RKO (cell line): ENCODE measurements at places on chromosomes 12 and 14.

DNA sequence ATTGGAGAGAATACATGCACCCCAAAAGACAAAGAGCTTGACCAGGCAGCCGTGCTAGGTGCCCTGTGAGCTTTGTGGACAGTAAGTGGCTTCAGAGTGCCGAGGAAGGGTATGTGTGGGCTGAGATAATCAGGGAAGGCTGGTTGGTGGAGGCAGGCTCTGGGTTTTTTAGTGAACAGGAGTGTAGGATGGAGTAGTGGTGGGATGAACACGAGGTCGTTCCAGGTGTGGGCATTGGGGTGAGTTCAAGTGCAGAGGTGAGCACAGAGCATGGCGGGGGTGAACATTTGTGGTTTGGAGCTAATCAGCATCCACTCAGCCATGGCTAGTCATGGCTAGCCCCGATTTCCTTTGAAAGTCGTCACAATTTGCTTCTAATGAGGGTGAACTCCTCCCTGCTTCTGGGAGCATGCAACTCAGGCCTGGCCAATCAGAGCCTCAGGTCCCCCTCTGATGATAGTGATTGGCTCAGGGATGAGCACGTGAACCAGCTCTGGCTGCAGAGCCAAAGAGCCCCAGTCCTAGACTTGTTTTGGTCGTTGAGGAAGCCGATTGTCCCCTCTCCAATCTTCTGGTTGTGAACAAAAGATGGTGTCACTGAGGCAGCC is 40.7 kb upstream of the TCL1B start:
- no peak for DNase-seq

DNA sequence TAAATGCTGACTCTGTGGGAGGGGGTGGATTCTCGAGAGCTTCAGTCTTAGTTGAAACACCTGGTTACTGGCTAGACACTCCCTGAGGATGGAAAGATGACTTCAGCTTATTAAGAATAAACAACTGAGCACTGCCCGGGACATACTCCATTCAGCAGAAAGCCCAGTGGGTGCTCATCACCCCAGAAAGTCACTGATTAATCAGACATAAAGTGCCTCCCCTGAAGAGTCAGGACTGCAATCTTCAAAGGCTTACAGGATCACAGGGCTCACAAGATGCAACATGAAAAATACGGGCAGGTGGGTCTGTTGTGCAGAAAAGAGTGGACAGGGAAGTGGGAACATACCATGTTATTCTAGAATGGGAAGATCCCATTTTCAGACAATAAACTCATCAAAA is 207.0 kb downstream of the CALM1 start:
- DNase-seq: no peak

GRCh38 chr14:26917086-26917485 is 319.3 kb upstream of the NOVA1 start:
- peak; percentile 62 for DNase-seq

DNA sequence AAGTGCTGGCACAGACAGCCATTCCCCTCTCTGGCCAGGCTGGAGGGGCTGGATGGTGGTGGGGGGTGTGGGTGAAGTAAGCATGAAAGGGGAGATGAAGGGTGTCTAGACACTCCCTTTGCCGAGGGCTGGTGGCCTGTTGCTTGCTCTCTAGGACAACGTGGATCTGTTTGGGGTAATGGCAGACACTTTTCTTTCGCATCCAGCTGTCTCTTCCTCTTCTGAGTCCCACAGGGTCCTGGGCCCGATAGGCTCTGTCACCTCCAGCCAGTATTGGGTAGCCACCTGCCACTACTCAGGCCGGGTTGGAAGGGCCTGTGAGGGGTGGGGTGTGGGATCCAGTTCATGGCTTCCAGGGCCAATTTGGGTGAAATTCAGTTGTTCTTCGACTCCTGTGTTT is 218.1 kb downstream of the CACNA1C start:
- DNase-seq: no peak

DNA sequence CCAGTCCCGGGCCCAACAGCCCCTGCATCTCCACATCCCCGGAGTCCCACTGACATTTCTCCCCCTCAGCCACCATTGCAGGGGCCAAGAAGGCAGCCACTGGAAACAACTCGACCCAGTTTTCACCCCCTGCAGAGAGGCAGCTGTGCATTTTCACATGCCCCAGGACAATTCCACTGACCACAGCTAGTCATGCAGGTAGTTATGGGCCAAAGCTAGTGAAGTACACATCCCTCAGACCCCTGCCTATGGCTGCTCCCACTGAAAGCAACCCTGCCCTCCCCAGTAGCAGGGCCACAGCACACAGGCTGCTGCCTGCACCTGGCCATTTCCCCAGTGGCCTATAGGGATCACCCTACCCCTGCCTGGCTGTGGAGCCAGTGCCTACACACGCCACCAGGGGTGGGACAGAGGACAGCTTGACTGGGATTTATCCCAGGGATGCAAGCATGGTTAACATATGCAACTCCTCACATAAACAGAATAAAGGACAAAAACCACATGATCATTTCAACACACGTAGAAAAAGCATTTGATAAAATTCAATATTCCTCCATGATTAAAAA is 154.0 kb downstream of the NDUFA12 start:
- no peak for DNase-seq

DNA sequence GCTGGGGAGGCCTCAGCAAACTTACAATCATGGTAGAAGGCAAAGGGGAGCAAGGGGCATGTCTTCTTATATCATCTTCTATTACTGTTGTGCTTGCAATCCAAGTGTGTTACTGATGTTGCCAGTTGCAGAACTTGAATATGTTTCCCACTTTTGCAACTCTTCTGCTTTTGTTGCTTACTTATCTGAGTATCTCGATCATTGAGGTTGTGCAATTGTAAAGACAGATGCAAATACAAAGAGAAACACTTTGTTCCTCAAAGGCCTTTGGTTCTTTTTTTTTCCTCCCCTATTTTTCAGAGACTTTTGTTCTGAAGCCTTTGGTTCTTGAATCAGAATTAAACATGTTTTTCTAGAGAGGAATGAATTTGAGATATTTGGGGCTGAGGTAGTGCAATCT is 3.7 kb upstream of the COX8C start:
- no peak for DNase-seq

GRCh38 chr14:99707420-99707819 is 23.3 kb downstream of the CYP46A1 start:
- DNase-seq: no peak

DNA sequence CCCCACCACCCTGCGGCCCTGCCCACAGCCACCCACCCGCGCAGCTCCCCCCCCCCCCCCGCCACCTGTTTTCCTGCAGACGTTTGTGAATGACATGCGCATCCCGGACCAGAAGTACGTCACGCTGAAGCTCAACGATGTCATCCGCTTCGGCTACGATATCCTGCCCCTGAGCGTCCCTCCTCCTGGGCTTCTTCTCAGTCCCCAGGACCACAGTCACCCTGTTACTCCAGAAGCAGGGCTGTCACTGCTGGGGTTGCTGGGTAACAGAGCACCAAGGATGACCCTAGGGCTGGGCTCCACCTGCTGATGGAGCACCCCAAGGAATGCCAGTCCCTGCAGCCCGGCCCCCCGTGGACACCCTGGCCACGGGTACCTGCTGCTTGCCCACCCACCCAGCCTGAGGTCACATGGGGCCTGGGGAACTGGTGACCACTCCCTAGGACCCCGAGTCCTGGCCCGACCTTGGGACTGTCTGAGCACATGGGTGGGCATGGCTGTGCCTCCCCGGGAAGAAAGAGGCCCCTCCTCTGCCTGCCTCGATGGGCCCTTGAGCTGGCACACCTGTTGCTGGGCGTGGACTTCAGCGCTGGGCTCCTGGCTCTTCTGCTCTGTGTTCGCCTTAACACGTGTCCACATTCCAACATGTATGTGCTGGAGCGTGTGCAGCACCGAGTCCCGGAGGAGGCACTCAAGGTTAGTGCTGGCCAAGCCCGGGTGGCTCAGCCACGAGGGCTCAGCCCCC is 12.9 kb downstream of the CEP170B start:
- no peak for DNase-seq

DNA sequence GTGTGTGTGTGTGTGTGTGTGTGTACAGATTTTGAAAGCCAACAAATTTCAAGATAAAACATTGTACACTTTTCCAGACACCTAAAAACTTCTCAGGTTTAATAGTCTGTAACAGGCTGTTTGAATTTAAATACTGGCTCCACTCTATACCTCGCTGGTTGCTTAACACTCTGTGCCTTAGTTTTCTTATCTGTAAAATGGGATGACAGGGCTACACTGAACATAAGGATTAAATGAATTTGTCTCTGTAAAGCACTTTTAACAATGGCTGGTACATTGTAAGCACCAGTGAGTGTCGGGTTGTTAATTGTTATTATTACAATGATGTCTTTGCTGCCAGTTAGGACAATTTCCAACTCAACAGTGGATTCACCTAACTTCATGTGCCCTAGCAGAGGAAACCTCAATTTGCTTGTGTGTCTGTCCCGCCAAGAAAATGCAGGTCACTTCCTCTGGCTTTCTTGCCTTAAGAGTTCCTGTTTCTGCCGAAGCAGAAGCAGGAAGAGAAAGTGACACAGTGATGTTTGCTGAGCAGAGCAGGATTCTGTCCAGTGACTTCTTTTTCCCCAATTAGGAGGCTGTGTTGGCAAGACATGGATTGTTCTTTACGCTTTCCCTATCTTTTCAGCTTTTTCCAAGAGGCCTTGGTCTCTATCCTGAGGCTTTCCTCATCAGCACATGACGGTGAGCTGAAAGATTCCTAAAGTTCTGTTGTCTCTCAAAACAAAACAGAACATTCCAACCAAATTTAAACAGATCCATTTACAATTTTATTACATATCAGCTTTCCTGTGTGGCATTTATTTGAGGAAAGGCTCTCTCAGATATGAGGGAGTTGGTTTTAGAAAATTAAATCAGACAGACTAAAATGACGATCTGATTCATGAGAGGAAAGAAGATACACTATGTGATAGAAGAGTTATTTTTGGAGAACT is 154.1 kb upstream of the ATP2B1 start:
- no peak for DNase-seq

GRCh38 chr12:10959804-10960203 is 20.7 kb upstream of the TAS2R14 start:
- DNase-seq: peak; percentile 19

DNA sequence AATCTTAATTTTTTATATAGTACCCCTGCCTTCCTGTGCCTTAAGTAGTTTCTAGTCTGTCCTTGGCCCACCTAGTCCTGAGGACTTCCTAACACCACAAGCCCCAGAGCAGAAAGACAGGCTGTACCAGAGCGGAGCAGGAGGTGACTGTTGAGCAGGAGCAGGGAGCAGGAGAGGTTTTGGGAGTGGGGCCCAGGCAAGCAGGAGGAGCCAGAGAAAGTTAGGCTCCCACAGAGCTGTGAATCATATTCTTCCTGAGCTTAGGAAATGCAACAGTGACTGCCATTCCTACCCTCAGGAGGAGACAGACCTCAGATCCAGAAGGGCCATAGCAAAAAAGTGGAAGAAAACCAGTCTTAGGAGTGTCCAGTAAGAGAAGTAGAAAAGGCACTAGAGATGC is 28.3 kb upstream of the COL2A1 start:
- DNase-seq: no peak

DNA sequence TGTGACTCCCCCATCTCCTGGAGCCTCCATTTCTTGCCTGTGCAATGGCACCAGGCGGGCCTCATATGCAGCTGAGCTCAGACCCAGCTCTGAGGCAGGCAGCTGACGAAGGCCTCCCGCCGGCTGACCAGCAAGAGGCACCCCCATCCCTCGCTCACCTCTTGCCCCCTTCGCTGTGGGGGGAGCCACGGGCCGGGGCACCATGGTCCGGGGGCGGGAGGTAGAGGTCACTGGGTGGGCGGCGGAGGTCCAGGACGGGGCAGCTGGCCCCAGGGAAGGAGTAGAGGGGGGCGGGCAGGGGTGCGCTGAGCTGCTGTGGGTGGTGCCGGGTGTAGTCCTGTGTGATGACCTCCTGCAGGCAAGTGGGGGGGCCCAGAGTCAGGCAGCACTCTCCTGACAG is 39.4 kb downstream of the RFLNA start:
- DNase-seq: no peak

DNA sequence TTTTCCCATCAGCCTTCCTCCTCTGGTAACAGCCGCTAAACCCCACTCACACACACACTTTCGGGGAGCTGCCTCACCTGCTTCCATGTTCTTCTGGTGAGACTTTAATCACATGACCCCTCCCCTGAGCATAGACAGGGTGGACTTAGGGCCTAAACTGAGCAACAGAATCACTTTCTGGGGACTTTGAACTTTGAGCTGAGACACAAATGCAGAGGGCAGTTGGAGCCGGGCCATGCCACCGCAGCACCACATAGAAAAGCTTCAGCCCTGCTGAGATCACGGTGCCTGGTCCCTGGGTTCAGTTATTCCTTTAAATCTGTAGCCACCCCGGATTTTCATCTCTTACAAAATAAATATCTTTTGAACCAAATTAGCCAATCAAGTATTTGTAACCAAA is 18.4 kb upstream of the MAP3K9 start:
- DNase-seq: no peak

DNA sequence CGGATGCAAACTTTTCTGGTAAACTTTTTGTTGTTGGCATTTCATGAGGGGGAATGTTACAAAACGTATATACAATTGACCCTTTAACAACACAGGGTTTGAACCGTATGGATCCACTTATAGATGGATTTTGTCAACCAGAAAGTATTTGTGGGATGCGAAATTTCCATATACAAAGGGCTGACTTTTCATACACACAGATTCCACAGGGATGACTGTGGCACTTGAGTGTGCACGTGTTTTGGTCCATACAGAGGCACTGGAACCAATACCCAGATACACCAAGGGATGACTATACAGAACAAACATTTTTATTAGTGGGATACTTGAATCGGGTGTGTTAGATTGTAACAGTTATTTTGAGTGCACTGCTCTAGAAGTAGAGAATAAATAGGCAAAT is 29.8 kb upstream of the CCT2 start:
- DNase-seq: peak; percentile 69

- no peak for DNase-seq
Measured at GRCh38 chr14:30849354-30849753, 25.0 kb upstream of the COCH start.

DNA sequence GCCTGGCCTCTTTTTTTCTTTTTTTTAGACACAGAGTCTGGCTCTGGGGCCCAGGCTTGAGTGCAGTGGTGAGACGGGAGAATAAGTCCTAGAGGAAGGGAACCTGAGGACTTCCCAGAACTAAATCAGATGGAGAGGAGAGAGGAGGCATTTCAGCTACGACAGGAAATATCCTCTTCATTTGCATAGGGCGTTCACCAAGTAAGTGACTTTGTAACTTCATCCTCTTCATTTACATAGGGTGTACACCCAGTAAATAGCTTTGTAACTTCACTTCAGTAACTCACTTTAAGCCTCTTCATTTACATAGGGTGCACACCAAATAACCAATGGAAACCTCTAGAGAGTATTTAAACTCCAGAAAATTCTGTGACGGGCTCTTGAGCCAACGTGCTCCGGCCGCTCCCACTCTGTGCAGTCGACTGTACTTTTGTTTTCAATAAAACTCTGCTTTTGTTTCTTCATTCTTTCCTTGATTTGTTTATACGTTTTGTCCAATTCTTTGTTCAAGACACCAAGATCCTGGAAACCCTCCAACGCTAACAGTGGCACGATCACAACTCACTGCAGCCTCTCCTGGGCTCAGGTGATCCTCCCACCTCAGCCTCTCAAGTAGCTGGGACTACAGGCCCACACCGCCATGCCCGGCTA is 21.4 kb upstream of the ANKRD9 start:
- peak; percentile 29 for DNase-seq

- DNase-seq: peak; percentile 41
Measured at GRCh38 chr14:24232645-24233537, at the start of gene GMPR2. TSS of gene GMPR2 (plus strand) at chr14:24232929. CDS start at chr14:24233254, 325 bp downstream.

- DNase-seq: peak; percentile 97
Measured at GRCh38 chr14:50955373-50956043, 11.2 kb upstream of the PYGL start.

- no peak for DNase-seq
Measured at GRCh38 chr14:75519826-75520728, 2.2 kb upstream of the BATF start.
